ENCODE measurements at places on chromosomes 7 and 10.
A peak's percentile ranks its signal among the peaks of the same experiment; 100 is the strongest.

DNA sequence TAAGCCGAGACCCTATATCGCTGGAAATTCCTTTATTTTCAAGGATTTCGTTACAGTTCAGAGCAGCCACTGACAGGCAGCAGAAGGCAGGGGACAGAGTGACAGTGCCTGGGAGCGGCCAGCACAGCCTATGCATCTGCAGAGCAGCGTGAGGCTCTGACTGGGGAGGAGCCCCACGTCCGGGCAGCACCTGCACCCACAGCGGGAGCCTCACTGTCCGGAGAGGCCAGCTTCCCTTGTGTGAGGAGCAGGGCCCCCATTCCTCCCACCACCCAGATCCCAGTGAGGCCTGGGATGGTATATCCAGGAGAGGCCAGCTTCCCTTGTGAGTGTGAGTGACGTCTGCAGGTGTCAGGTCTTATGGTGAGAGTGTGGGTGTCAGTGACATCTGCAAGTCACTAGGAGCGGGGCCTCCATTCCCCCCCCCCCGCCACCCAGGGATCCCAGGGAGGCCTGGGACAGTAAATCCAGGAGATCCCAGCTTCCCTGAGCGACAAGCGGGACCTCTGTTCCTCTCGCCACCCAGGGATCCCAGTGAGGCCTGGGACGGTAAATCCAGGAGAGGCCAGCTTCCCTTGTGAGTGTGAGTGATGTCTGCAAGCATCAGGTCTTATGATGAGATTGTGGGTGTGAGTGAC, 259.1 kb downstream of the PTPRN2 start:
- no peak for DNase-seq

GRCh38 chr7:16712916-16713315, 40.6 kb upstream of the TSPAN13 start:
- no peak for DNase-seq

DNA sequence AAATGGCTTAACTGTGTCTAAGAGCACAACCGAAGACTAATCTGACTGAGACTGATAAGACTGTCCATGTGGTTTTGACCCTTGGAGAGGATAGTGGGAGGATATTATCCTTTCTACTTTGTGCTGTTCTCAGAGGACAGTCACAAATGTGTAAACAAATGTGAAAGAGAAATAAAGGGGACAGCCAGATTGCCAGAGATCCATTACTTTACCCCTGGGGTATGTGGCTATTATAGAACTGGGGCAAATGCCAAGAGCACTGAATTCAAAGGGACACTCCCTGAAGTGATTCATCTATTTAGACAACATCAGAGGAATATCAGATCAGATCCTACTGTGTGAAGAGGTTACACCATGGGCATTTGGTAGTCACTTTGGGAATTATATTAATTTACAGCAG, 154.7 kb downstream of the RNLS start:
- no peak for DNase-seq

GRCh38 chr7:46152696-46153095, 231.6 kb upstream of the IGFBP3 start:
- no peak for DNase-seq

GRCh38 chr7:91343420-91343960, 79.3 kb downstream of the FZD1 start:
- no peak for DNase-seq

GRCh38 chr10:97333351-97333600, 1.3 kb downstream of the FRAT2 start:
- DNase-seq = no peak

DNA sequence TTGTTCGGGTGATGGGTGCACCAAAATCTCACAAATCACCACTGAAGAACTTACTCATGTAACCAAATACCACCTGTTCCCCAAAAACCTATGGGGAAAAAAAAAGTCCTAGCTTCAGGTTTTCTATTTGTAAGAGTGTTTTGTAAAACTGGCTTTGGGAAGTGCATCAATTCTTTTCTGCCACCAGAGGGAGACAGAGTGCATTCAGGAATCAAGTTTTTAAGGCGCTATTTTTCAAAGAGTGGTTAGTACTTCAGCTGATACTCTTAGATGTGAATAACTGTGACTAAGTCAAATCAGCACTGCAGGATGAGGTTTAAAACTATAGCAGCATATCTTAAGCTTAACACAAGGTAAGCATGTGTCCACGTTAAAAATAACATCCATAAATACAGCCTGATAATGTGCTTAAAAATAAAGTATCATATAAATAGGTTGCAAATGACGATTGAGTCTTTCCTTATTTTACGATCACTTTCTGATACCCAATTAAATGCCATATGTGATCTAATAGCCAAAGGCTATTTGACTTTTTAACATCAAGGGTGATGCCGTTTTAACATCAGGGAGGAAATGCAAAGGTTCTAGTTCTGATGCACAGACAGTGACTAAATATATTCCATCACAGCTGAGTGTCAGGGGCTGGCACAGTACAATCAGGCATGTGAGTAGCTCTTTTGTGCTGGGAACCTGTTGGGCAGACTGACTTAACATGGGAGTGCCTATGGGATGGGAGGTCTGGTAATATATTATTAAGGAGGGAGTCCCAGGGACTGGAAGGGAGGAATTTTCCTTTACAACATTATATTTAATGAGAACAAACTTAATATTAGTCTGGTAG, 10.6 kb upstream of the LYZL2 start:
- peak; percentile 11 for DNase-seq

DNA sequence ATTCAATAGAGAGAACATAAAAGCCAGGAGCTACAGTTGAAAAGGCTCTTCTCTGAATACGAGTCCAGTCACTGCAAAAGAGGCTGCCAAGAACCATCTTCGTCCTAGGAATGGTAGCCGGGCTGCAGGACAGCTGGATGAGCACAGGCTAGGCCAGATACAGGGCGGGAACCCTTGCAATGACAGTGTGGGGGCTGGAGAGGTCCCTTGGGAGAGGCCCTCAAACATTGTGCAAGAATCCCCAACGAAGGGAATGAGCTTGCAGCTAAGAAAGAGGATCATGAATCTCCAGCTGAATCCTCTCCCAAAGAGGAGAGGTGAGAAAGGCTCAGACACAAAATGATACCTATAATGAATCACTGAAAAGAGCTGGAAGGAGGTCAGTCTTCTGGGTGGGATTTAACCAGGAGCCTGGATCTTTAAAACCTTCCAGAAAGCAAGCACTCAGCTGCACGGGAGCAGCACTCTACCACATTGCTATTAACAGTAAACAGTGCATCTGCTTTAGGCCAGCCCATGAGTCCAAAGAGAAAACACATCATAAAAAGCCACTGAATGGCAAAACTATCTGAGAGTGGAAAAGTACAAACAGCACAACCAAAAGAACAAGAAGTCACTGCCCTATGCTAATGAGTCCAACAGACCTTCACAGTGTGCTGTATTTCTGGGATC, 287.9 kb downstream of the TNS3 start:
- no peak for DNase-seq

DNA sequence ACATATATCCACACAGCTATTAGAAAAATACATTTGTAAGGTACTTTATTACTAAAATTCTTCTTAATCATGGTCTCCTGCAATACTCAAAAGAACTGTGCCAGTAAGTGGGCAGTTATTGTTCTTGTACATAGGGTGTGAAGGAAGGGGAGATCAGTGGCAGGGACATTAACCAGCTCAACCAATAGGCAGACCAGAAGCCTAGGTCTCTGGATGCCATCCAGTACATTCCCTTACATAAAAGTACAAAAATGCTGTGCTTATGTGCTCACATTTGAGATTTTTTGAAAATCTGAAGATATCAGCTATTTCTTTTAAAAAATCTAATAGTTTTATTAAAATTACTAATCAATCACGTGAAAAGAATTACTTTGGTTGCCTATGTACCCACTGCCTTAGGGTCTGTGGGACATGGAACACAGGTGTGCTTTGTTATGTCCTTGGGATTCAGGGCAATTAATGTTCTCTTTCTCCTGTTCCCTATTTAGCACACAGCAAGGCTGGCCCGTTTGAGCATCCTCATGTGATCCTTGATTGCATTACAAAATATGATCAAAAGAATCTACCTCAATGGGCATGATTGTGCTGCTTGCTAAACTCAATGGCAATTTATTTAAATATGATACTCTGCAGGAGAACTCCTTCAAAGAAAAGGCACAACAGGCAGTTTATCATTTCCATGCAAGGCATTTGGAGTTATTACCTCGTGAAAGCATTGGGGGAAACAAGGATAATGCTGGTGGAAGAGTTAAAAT, 22.7 kb downstream of the TWIST1 start:
- DNase-seq = no peak

- DNase-seq = no peak
Measured at GRCh38 chr10:77045085-77045484, 592.5 kb downstream of the KCNMA1 start.

DNA sequence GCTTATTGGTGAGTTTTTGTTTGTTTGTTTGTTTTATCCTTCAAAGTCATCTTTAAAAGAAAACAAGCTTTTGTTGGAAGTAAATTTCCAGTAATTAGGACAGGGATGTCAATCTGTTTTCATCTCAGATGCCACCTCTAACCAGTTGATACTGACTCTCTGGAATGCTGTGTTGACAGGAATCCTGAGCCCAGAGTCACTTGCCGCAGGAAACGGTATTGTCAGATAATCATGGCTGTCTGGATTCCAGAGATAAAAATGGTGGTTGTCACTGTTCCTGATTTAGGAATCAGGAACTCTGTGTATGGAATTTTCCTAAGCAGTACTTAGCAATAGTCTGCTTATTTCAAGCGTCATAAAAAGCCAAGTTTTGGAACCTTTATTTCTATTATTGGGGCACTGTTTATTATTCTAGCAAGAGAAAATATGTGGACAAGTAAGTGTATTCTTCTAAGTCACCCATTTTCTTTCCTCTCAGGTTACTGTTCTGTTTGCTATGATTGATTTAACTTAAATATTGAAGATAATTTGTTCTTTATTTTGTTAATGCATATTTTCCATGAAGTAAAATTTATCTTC, 39.2 kb downstream of the CDC123 start:
- DNase-seq = no peak

DNA sequence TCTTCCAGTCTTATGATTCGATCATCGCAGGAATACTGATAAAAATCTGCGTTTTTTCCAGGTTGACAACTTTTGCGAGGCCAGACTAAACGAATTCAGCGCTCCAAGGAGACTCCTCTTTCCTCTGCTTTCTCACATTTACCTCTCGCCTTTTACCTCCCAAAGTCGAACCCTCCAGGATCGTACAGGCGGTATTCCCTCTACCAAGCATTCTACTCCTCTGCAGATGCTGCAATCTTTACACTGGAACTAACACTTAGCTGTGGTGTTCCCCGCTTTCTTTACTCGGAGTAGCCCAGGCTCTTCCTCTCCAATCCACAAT, 449 bp downstream of the NUDT5 start:
- no peak for DNase-seq

DNA sequence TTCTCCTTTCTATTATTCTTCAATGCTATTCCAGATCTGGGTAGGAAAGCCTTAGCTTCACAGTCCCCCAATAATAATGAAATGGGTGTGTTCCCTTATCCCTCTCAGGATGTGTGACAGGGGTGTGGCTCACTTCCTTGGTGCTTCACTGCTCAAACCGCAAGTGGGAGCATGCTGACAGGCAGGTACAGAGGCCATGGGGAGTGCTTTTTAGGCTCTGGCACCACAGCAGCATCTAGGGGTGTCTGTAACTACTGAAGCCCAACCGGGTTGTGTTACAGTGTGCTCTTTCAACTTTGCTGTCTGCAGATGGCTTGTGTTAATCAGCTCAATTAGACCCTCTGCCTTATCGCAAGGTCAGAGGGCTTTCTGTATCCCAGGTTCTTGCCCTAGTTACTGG, 79.4 kb upstream of the CYP2C9 start:
- no peak for DNase-seq

DNA sequence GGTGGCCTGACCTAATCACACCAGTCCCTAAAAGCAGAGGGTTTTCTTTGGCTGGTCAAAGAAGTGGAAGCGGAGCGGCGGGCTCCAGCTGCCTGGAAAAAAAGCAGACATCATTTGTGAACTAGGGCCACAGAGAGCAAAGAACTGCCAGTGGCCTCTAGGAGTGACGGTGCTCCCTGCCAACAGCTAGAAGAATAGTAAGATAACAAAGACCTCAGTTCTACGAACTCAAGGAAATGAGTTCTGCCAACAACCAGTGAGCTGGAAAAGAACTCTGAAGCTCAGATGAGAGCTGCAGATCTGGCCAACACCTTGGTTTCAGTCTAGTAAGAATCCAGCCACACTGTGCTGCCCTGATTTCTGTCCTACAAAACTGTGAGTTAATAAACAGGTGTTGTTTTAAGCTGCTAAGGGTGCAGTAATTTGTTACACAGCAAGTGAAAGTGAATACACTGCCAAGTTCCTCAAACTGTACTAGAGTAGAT, 178.0 kb downstream of the SRPK2 start:
- DNase-seq = no peak

DNA sequence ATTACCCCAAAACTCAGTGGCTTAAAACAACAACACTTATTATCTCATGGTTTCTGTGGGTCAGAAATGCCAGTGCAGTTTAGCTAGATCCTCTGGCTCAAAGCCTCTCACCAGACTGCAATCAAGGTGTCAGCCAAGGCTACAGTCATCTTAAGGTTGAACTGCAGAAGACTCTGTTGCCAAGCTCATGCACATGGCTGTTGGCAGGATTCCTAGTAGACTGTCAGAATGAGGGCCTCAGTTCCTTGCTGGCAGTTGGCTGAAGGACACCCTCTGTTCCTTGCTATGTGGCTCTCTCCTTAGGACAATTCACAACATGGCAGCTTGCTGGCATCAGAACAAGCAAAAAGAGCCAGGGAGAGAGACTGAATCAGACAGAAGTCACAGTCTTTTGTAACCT, 34.7 kb downstream of the TOMM7 start:
- no peak for DNase-seq

GRCh38 chr7:99679032-99679399, 780 bp downstream of the CYP3A5 start:
- DNase-seq = no peak

GRCh38 chr7:133698127-133698526, 429.0 kb upstream of the LRGUK start:
- no peak for DNase-seq

GRCh38 chr7:54015251-54015650, 526.9 kb upstream of the VSTM2A start:
- DNase-seq = no peak

DNA sequence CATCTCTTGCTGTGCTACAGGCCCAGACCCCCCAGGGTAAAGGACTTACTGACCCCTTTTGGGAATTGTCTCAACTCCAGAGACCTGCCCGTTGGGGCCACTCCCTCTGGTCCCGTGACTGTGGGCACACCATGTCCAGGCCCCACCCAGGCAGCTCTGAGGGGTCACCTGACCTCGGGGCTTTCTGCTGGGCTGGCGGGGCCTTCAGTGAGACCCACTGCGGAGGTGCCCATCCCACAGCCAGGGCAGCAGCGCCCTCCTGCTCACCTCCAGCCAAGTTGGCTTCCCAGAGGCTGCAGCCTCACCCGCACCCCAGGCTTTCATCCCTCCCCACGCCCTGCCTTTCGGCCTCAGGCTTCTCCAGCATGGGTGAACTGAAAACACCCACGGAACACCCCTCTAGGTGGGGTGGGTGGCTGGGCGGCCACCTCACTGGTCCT, 147.2 kb downstream of the DNAJB6 start:
- DNase-seq = no peak

DNA sequence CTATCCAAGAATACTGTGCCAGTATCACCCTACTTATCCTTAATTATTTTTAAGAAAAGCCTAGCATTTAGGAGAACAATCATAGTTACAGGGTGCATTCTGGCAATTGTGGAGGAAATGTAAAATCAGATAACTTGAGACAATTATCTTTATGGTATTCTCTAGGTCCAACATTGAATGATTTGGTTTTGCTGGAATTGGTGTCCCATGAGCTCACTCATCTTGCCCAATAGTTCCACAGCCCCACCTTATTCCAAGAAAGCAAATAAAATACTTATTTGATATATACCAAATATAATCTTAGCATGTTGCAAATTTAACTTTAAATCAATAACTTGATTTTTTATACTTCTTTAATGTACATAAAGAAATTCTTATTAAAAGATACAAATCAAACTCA, 65.3 kb downstream of the DGKB start:
- DNase-seq = no peak

Measured in SHP77 treated with DMSO at 0.1 percent for 48 hours (cell line).